Left renal pelvis (tissue), 4 donors: ENCODE measurements at places on chromosomes 7 and 10.

DNA sequence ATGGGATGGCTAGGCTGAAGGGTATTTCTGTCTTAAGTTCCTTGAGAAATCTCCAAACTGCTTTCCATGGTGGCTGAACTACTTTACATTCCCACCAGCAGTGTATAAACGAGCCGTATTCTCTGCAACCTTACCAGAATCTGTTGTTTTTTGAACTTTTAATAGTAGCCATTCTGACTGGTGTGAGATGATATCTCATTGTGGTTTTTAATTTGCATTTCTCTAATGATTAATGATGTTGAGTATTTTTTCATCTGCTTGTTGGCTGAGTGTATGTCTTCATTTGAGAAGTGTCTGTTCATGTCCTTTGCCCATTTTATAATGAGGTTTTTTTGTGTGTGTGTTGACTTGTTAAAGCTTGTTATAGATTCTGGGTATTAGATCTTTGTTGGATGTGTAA, 226.8 kb upstream of the IGFBP3 start:
- DNase-seq: no peak

GRCh38 chr10:86752311-86752710, 4.1 kb upstream of the BMPR1A start:
- no peak for DNase-seq

DNA sequence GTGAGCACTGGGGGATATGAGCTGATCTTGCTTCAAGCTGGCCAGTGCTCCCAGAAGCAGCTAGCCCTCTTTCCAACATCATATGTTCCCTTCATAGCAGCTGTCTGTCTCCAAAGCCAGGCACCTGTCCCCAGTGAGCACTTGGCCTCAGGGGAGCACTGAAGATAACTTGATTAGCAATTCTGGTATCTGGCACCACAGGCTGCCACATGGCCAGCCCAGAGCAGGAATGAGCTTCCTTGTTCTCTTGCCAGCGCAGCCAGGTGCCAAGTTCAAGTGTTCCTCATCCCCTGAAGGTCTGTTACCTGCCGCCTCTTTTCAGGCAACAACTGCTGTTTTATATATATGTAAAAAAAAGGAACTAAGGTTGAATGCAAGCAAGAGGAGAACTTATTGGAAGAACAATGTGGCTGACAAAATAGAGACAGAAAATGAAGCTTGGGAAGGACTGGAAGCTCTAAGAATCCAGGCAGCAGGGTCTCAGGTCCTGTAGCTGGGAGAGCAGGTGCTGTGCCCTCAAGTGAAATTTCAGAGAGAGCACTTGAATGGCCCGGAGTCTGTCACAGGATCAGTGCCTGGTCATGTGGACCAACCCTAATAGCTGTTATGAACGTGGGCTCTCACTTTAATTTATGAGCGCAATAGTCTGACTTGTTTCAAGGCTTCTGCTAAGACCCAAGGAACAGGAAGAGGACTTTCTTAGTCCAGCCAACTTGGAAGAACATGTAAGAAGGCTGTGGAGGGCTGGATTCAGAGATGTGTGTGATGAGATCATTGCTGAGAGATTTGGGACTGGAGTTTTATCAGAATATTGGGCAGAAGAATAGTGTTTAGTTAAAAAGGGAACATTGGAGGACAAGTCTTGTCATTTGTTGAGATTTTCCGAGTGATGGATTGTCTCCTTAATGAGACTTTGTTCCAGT, 267.2 kb downstream of the GLRX3 start:
- DNase-seq: no peak

GRCh38 chr7:25244254-25245033, 16.2 kb upstream of the NPVF start:
- DNase-seq: no peak

GRCh38 chr7:92589056-92589455, 1.1 kb downstream of the FAM133B start:
- no peak for DNase-seq

DNA sequence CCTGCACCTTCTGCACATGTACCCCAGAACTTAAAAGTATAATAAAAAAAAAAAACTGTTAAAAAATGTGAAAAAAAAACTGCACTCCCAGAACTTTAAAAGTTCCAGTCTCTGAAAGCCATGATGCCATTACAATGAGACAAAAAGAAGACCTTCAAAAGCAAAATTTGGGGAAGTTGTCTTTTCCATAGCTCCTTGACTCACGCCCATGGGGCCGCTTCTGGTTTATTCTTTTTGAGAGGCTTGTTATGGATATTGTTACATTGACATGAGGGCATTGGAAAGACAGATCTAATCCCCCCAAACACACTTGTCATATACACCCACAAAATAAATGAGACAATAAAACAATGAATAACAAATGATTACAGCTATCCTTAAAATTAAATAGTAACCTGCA, 798 bp downstream of the BLNK start:
- no peak for DNase-seq

- DNase-seq: no peak
These were observed 47.0 kb upstream of the CDK1 start for GRCh38 chr10:60731134-60731885.

- no peak for DNase-seq
These were observed 370.2 kb downstream of the PHF14 start for GRCh38 chr7:11343818-11344413.

- no peak for DNase-seq
These were observed 108.1 kb downstream of the GRID1 start for GRCh38 chr10:86258499-86258898.

GRCh38 chr7:72109566-72109965, 302.6 kb downstream of the CALN1 start:
- no peak for DNase-seq

- DNase-seq: no peak
These were observed 113.6 kb downstream of the CCNY start for GRCh38 chr10:35449944-35450343.

DNA sequence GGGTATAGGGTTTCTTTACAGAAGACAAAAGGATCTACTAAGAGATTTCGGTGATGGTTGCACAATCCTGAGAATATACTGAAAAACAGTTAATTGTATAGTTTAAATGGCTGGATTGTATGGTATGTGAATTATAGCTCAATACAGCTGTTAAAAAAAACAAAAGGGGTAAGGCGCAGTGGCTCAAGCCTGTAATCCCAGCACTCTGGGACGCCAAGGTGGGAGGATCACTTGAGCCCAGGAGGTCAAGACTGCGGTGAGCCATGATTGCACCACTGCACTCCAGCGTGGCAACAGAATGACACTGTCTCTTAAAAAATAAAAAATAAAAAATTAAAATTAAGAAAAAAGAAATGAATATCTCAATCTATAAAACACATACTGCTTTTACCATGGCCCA, 18.5 kb downstream of the ESYT2 start:
- DNase-seq: no peak

- DNase-seq: no peak
These were observed 28.5 kb downstream of the NAPEPLD start for GRCh38 chr7:103120362-103120761.

DNA sequence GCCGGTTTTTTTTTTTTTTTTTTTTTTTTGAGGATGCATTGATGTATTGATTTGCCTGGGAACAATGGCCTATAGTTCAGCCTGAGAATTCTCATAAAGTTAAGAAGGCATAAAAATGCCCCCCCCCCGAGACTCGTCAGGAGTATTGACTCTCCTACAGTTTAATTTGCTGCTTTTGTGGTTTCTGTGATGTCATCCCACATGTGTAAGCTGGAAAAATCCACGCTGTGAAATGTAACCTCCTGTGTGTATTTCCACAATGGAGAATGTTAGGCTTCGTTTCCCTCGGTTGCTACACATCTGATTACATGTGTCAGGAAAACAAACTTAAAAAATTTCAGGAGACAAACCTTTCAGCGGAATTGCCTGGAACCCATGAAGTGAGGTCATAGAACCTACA, 117.9 kb downstream of the FANK1 start:
- DNase-seq: no peak

DNA sequence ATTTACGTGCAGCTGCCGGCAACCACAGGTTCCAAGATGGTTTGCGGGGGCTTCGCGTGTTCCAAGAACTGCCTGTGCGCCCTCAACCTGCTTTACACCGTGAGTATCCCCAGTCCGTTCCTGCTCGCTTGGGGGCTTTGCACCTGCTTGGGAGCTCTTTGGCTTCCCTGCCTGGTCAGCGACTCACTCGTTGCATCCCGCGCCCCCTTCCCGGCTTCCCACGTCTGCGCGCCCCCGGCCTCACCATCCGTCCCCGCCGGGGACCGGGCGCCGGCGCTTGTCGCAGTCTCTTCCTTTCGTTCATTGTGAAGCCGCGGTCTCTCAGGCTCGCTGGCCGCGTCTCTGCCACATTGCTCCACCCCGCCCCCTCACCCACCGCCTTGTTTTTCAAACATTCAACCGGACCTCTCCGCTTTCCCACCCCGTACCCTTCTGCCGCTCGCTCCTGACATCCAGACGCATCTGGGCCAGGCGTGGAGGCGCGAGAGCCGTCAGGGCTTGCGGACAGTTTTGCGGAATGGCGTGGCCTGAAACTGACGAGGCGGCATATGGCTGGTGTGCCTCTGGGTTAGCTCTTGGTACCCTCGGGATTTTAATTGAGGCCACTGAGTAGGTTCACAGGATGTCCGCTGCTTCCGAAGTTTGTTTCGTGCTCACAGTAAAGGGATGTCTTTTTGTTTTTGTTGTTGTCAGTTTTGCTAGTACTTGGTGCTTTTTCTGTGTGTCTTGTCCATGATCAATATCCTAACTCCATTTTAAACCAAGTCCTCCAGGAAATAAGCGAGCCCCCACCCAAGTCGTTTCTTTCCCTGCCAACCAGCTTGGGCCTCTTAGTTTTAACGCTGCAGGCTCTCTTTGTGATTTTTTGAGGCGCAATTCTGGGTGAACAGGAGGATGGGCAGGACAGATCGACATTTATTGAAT, 639 bp downstream of the TSPAN13 start:
- DNase-seq: no peak

DNA sequence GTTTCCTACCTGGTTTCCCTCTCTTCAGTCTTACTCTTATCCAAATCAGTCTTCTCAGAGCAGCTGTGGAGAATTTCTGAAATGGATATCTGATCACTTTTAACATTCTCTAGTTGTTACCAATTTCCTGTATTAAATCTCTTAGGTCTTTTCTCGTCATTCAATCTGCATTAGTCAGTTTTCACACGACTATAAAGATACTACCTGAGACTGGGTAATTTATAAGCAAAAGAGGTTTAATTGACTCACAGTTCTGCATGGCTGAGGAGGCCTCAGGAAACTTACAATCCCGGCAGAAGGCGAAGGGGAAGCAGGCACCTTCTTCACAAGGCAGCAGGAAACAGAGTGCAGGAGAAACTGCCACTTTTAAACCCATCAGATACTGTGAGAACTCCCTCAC, 444.8 kb downstream of the GATA3 start:
- no peak for DNase-seq

DNA sequence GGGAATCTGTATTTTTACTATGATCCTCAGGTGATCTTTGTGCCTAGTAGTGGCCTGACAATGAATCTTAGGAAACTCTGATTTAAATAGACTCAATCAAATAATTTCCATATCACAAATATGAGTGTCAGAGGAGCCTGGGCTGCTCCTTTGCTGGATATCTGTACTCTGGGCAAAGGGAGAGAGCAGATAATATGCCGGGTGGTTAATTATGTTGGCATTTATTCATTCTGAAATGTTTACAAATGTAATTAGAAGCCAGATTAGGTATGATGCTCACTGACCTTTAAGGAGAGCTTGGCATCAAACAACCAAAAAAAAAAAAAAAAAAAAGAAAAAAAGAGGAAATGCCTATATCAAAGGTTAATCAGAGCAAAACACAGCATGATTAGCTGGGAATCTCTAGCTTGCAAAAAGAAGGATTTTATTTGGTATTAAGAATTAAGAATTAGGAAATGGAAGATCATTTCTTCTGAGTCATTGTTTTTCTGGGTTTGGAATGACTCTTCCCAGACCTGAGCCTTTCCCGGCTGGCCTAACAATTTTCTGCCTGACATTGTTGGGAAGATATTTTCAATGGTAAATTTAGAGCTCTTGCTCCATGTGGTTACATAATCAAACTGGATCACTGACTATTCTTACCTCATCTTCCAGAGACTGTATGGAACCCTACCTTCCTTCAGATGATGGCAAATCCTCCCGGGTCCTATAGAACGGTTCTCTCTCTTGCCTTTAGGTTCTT, 365.3 kb downstream of the REEP3 start:
- DNase-seq: no peak

DNA sequence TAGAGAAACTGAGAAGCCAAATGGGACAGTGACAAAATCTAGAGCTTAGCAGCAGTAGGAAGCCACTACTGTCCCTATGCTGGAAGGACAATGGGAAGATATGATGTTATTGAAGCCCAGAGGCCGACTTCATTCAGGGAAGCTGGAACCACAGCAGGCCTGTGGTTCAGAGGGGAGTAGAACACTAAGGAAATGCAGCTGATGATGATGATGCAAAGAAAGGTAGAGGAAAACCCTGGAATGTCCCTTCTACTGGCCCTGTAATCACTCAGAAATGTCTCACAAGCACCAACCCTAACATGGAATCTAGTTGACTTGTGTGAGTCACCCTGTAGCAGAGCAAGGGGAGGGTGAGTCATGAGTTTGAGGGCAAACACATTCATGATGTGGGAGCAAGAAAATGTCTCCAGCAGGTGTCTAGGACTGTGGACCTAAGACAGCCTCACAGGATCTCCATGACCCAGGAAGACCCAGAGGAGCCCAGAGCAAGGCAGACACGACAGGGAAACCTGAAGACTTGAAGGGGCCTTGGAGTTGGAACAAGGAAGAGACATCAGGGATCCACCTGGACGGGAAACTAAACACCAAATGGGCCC, 37.0 kb upstream of the LRRC17 start:
- no peak for DNase-seq

GRCh38 chr7:105830405-105831301, 45.7 kb downstream of the ATXN7L1 start:
- DNase-seq: no peak

DNA sequence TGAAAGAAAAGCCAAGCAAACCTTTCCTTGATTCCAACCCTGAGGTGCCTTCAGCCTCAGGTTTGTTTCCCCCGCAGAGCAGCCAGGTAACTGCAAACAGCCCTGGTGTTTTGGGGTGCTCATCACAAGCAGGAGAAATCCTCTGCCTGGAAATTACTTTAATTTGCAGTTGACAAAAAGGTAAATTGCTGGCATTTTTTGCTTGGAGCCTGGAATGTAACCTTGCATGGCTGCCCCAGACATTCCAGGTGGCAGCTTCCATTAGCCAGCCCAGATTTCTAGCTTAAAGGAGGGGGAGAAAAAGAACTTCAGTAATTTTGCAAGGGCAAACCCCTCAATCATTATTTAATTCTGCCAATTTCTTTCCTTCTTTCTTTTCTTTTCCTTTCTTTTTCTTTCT, 194.4 kb downstream of the MYOF start:
- DNase-seq: no peak

GRCh38 chr7:72503644-72504043, 91.5 kb upstream of the CALN1 start:
- DNase-seq: no peak

DNA sequence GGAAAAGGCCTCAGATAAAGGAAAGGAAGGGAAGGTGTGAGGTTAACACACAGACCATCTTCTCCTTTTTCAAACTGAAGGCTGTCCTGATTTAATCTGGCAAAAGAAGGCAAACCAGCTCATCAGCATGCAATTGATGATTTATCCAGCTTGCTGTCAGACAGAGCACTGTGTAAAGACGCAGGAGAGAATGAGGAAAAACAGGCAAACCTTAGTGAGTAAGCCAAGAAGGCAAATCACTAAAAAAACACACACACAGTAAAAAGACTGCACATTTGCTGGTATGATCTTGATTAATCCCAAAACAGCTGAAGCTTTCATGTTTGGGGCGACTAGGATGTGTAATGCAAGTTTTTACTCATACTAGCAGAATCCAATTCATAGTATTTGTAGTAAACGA, 65.8 kb upstream of the SKAP2 start:
- no peak for DNase-seq
